ENCODE measurements at places on chromosomes 1 and 21. TPM values are rescaled to one million over a fixed set of nuclear protein-coding genes. Genes with fewer than 3 reads are reported as not detected.

- H3K4me3 ChIP-seq = no peak overlapping the region
- no peaks in the 10 kb centered on the region for H3K36me3 ChIP-seq
- H3K4me1 ChIP-seq = no peaks in the 10 kb centered on the region
Observed at GRCh38 chr1:20072771-20073170, 2.8 kb downstream of the PLA2G5 start.

DNA sequence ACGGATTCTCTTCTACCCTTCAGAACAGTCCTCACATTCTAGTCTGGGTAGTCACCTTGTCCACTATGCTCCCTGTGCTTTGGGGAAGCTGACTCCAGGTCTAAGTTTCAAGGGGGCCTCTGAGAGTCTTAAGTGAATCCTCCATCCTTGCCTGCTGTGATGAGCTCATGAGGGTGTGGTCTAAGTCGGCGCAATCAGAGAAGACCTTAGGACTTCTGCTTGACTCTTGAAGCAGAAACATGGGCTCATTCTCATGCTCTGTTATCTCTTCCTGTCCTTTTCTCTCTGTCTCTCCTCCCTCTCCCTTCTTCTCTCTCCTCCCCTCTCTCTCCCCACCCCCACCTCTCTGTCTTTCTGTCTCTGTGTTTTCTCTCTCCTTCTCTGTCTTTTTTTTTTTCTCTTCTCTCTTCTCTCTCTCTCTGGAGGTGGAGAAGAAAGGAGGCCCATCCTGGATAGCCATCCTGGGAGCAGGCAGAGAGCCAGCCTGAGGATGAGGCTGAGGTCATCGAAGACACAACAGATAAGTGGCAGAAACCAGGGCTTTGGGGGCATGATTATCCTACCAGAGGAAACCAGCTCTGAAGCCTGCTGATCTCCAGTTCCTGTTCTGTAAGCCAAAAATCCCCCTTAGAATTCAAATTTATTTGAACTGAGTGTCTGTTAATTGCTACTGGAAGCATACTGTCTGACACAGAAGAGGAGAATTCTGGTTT, 245.6 kb downstream of the SIPA1L2 start:
- no peak overlapping the region for H3K27ac ChIP-seq
- no peaks in the 10 kb centered on the region for H3K4me1 ChIP-seq
- H3K27me3 ChIP-seq = no peaks in the 10 kb centered on the region
- no peaks in the 10 kb centered on the region for H3K36me3 ChIP-seq

GRCh38 chr21:35648512-35648911, 411.8 kb downstream of the SETD4 start:
- H3K36me3 ChIP-seq = no peaks in the 10 kb centered on the region
- no peak overlapping the region for H3K27ac ChIP-seq
- H3K4me3 ChIP-seq = no peak overlapping the region

GRCh38 chr1:97441966-97442365, 478.9 kb downstream of the DPYD start:
- no peak overlapping the region for H3K27ac ChIP-seq
- DNase-seq = no peak
- H3K36me3 ChIP-seq = no peaks in the 10 kb centered on the region
- no peaks in the 10 kb centered on the region for H3K4me1 ChIP-seq

DNA sequence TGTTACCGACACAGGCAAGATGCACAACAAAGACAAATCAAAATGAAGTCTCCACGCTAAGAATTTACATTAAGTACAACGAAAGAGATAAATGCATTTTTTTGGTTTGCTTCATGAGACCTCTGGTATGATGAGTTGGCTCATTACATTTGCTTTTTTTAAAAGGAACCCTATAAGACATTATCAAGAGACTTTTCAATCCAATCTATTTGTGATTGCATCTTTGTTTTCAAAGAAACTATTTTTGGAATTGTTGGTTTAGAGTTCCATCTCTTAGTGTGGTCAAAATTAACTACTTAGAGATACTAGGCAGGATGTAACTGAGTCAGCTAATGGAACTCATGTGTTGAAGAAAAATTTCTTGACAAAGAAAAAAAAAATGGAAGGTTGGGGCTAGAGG, 200.1 kb downstream of the ZC3H11B start:
- H3K36me3 ChIP-seq = no peaks in the 10 kb centered on the region
- no peaks in the 10 kb centered on the region for H3K4me1 ChIP-seq
- H3K27ac ChIP-seq = no peak overlapping the region

GRCh38 chr1:168554603-168555483, 11.0 kb upstream of the XCL2 start:
- H3K36me3 ChIP-seq = no peaks in the 10 kb centered on the region
- H3K27ac ChIP-seq = no peak overlapping the region
- H3K4me1 ChIP-seq = no peaks in the 10 kb centered on the region
- H3K4me3 ChIP-seq = no peak overlapping the region

SELL gene
- total RNA-seq = 9.9 TPM

PKP1 gene
- total RNA-seq = 0.54 TPM

GJA9 gene
- total RNA-seq = not detected

MPZ gene
- total RNA-seq = 3.3 TPM

LGALS8 gene
- 80.5 TPM for total RNA-seq

SFN gene
- total RNA-seq = 66.6 TPM

LCE3E gene
- total RNA-seq = not detected

MAP1LC3C gene
- 8.3 TPM for total RNA-seq
